ENCODE measurements at places on chromosomes 16 and 17.
A peak's percentile ranks its signal among the peaks of the same experiment; 100 is the strongest.

DNA sequence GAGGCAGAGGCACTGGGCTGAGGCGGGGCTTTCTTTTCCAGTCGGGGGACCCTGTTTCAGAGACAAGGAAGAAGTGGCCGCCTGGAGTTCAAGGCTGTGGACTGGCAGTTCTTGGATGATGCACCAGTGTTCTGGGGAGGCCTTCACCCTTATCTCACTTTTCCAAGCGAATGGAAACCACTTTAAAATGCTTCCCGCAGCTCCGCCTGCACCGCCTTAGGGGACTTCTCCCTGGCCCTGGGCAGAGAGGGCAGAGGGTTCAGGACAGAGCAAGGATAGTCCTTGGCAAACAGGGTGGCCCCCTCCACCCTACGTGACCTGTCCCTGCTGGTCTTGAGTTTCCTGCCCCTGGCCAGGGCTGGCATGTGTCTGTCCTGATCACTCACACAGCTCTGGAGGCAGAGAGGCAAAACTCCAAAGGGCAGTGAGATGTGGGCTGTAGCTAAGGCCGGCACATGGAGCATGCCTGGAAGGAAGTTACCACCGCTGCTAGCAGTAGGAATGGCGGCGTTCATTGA, 20.6 kb downstream of the RTN4RL1 start:
- DNase-seq, result no peak

GRCh38 chr17:40410082-40410481, 7.6 kb downstream of the TOP2A start:
- no peak for DNase-seq

GRCh38 chr17:30942308-30943079, 20.7 kb downstream of the ADAP2 start:
- DNase-seq, result no peak

- no peak for DNase-seq
Measured at GRCh38 chr16:10849736-10850477, 27.1 kb upstream of the CIITA start.

- no peak for DNase-seq
Measured at GRCh38 chr17:7651665-7652387, 1.1 kb downstream of the ATP1B2 start.

DNA sequence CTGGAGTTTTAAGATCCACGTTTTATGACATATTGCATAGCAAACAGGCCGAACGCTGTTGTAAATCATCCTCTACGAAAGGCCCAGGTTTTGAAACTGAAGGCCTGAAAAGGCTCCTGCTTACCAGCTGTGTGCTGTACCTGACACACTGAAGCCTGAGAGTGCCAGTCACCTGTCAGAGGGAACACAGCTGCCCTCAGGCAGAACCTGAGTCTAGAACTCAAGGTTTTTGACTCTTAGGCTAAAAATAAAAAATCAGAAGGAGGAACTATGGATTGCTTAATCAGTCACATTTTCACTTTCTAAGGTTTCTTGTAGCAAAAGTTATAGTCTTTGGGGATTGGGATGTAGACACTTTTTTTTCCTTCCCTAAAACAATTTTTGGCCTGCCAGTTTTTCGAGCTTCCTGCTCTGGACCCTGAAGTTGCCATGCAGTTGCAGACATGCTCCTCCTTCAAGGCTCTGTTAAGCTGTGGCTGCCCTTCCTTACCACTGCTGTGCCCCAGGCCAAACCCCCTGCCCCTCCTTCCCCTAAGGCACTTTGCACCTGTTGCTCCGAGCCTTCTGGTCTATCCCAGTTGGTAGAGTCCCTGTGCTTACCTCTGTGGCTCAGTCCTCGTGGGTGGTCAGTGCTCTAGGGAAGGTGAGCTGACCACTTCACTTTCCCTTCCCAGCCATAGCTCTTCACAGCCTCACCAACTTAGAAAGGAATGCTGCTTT, 56.6 kb downstream of the TENT4B start:
- peak; percentile 76 for DNase-seq

- no peak for DNase-seq
Measured at GRCh38 chr17:45346216-45347015, 29.6 kb upstream of the MAP3K14 start.

DNA sequence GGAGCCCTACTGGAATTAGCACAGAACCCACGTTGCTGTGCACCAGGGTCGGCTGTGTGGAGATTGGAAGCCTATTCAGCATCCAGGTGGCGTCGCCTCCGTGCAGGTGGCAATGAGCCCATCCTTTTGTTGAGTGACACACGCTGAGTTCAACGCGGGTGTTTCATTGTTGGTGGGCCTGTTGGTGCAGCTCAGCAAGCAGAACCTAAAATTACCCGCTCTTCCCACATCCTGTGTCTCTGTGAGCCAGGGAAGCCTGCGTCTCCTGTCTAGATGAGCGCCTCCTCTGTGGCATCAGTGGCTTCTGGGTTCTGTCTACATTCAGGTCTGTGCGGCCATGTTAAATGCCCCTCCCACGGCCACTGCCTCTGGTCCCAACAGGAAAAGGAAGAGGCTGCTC, 14.5 kb downstream of the CD2BP2 start:
- no peak for DNase-seq

DNA sequence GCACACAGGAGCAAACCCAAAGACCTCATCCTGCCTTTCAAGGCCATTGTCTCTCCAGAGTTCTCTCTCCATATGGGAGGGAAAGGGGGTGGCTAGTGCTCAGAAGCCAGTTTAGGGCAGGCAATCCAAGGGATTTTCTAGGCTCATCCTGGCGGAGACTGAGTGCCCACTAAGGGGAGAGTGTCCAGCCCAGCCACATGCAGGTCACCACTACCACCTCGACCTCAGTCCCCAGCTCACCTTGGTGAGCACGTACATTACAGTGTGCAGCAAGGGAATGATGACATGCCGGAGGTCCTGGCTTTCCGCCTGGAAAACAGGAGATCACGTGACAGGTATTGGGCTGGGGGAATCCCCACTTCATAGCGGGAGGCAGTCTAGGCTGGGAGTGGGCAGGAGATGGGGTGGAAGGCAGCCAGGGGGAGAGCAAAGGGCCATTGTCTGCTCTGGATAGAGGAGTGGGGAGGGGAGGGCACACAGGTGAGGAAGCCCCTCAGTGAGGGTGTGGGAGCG, 29.9 kb downstream of the PIK3R6 start:
- no peak for DNase-seq

- DNase-seq, result no peak
Measured at GRCh38 chr16:47578033-47578432, 116.9 kb downstream of the PHKB start.

DNA sequence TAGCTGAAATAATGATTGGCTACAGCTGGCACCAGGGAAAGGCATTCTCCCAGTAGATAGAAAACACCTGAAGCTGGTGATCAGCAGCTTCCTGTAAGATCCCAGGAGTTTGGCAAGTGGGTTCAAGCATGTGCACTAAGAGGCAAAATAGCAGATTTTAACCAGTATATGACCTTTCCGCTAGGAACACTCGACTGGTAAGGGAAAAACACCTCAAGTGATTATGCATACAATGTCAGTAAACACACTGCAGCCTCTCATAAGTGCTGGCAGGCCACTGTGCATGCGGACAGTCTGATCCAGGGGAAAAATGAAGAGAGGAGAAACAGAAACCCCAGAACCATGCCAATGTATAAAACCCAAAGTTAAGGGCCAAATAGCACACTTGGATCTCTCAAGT, 49.0 kb upstream of the HLF start:
- DNase-seq, result no peak

- DNase-seq, result no peak
Measured at GRCh38 chr17:19410875-19411620, at the start of gene RNF112. Gene RNF112, plus strand, starts transcription at chr17:19411232. Its CDS starts 177 bp downstream, at chr17:19411409.

- no peak for DNase-seq
Measured at GRCh38 chr16:17748044-17748719, 277.4 kb upstream of the XYLT1 start.

GRCh38 chr17:80254396-80255251, 6.0 kb upstream of the RNF213 start:
- peak; percentile 94 for DNase-seq

DNA sequence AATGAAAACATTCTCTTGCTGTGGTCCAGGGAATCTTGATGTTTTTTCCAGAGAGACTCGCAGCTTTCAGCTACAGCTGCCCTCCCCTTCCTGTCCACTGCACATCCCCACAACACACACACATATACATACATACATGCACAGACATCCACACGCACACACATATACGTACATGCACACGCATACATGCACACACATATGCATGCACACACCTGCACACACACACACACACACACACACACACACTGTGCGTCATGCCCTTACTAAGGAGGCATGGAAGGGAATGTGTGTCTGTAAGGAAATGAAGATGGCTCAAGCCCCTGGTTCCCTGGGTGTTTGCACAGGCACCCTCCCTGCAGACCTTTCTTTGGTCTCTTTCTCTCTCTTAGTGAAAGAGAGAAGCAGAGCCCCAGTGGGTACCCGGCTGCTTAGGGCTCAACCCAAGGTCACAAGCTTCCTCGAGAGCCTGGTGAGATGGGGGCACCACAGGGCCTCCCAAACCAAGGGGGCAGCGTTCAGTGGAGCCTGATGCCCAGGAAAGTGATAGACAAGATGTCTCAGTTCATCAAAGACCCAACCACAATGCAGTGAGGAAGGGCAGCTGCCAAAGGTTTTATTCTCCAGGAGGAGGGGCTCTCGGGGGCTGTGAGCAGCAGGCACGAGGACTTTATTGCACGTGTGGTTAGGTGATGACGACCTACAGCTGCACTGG, 33.3 kb downstream of the TNFRSF13B start:
- no peak for DNase-seq

DNA sequence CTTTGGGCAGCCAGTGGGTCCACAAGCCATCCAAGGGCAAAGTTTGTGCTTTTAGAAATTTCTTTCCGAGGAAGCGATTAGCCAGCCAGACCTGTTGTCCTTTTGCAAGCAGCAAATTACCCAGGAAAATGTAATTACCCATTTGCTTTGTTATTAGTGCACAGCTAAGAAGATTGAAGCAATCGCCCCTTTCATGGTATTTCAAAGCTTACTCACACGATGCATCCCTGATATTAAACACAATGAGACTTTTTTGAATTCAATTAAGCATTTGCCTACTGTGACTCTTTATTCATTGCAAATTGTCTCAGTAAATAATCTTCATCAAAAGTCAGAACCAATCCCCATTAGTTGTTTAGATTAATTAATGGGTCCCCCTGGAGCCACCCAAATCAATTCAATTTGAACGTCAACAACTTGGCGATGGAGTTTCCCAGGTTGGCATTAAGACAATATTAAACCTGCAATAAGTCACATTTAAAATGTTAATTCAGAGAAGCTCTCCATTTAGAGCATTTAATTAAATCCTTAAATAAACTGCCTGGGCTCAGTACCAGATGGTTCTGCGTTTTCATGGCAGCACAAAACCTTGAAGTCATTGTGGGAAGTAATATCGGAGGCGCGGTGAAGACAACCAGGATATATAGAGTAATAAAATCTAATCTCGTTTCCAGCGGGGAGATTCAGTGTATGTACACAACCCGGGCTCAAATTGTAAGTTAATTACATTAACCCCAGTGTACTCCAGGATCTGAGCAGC, 366.2 kb upstream of the TNRC6C start:
- no peak for DNase-seq

- DNase-seq, result no peak
Measured at GRCh38 chr17:79223953-79224352, 149.3 kb downstream of the ENGASE start.

DNA sequence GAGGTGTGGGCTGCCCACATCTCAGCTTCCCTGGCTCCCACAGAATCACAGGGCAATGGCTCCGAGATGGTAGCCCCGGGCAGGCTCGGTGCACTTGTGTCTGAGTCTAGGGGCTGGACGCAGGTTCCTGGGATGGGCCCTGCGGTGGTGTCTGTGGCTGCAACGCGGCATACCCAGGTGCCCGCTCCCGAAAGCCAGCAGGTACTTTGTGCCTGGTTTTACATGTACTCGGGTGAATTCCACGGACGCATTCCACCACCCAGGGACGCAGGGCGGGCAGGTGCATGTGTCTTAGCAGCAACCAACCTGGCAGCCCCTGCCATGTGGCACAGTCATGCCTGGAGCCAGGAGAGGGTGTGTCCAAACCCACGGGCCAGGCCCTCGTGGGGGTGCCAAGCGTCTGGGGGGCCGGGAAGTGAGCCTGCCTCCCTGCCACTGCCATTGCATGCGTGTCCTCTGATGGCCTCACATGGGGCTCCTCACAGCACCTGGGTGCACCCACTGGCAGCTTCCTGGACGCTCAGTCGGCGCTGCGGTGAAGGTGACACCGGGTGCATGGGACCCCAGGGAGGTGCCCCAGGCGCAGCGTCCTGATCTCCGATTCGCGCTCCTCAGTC, 4.4 kb upstream of the TMEM204 start:
- DNase-seq, result no peak

DNA sequence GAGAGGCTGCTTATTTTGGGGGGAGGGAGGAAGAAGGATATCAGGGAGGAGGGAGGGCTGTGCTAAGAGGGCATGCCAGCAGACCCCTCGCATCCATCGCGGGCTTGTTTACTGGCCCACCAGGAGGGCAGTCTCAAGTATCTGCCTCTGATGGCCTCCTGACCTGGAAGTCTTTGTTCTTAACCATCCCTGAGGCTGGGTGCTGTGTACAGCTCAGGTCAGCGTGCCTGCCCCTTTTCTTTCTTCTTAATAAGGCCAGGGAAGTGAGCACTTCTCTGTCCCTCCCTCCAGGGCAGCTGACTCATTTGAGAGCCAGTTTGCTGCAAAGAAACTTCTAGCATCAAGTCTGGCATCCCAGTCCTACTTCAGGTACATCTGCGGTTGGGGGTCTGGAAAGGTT, 157.0 kb downstream of the CCDC182 start:
- DNase-seq, result no peak

- no peak for DNase-seq
Measured at GRCh38 chr16:84505249-84506187, 1.1 kb upstream of the MEAK7 start.

- peak; percentile 51 for DNase-seq
Measured at GRCh38 chr17:42459801-42460281, 1.2 kb downstream of the ATP6V0A1 start.

GRCh38 chr16:88936008-88936555, 40.9 kb downstream of the CBFA2T3 start:
- no peak for DNase-seq

GRCh38 chr16:11161974-11162373, 94.0 kb downstream of the SOCS1 start:
- no peak for DNase-seq

GRCh38 chr17:52828621-52829020, 670.1 kb upstream of the CA10 start:
- DNase-seq, result no peak

- DNase-seq, result no peak
Measured at GRCh38 chr16:49599281-49599680, 225.7 kb downstream of the C16orf78 start.

Data from inflammatory macrophage treated with lipopolysaccharide for 4 hours (primary cell).